SW480 (cell line): ENCODE measurements at places on chromosomes 5 and 9.
A peak's percentile ranks its signal among the peaks of the same experiment; 100 is the strongest.

DNA sequence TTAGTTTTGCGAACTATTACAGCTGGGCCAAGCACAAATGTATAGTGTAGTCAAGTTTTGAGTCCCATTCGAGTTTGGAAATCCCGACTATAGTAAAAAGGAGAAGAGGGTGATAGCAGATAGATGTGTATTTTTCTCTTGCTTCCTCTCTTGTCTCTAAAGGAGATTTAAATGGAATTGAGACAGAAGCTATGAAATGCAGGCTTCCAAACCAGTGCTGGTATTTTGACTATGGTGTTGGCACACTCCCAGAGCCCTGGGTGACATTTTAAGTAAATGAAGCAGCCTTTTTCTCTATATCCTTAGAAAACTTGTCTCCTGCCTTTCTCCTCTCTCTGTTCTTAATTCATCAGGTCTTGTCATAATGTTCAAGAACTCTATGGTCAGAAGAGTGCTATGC, 17.7 kb upstream of the AUH start:
- DNase-seq = no peak

DNA sequence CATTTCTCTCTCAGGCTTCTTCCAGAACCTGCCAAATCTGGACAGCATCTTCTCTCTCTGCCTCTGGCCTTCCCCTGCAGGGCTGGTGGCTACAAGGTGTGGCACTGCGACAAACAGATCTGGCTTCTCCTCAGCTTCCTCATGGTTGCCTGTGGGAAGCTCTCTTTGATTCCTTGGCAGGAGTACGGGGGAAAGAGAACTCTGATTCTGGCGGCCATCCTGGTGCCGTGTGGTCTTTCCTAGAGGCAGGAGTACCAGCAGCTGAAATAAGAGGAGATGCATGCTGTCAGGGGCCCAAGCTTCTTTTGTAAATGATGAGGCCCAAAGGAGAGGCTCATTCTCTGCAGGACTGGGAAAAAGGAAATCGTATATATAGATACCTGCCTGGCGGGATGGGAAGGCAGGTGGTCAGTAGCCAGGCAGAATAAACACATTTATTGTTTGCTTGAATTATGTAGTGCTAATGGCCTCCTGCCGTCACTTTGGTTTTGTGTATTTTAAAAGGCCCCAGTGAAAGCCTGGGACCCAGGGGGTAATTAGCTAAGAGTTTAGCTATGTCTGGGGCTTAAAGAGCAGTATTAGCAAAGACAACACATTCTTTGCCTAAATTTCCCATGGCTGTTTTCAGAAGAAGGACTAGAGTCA, at the start of gene CER1:
Gene CER1 (minus strand): TSS at position 343 of the 645 bp plus-strand sequence. CDS start 61 bp downstream, at position 282.
- no peak for DNase-seq

- DNase-seq = no peak
Observed at GRCh38 chr5:34550964-34551363, 105.2 kb upstream of the RAI14 start.

DNA sequence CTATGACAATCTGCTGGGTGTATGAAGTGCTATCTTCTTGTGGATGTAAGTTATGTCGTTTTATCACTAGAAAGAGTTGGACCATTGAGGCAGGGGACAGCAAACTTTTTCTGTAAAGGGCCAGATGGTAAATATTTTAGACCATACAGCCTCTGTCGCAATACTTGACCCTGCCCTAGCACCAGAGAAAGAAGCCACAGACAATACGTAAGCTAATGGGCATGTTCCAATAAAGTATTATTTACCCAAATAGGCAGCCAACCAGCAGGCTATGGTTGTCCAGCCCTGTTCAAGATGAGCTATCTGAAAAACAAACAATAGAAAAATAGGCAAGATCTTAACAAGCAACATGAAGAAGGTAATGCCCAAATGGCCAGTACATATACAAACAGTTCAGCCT, 36.4 kb downstream of the MTX3 start:
- no peak for DNase-seq

DNA sequence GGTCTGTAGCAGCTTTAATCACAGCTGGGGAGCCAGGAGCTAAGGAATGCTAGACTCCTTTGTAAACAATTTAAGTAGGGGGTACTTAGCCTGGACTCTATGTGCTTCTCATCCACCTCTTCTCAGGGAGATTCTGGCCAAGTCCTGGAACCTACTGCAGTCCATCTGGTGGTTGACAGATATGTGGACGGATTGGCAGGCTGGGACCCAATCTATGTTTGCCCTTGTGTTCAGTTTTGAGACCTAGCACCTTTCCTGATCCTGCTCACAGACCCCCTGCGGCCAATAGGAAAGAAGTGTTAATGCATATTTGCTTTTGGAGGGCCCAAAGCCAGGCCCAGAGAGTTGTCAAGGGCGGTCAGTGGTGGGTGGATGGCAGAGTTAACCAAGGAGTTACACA, 6.4 kb downstream of the SLC22A5 start:
- DNase-seq = no peak

- no peak for DNase-seq
Observed at GRCh38 chr5:179607160-179607931, 16.1 kb downstream of the HNRNPH1 start.

- DNase-seq = no peak
Observed at GRCh38 chr5:149203921-149204441, 62.7 kb downstream of the ABLIM3 start.

DNA sequence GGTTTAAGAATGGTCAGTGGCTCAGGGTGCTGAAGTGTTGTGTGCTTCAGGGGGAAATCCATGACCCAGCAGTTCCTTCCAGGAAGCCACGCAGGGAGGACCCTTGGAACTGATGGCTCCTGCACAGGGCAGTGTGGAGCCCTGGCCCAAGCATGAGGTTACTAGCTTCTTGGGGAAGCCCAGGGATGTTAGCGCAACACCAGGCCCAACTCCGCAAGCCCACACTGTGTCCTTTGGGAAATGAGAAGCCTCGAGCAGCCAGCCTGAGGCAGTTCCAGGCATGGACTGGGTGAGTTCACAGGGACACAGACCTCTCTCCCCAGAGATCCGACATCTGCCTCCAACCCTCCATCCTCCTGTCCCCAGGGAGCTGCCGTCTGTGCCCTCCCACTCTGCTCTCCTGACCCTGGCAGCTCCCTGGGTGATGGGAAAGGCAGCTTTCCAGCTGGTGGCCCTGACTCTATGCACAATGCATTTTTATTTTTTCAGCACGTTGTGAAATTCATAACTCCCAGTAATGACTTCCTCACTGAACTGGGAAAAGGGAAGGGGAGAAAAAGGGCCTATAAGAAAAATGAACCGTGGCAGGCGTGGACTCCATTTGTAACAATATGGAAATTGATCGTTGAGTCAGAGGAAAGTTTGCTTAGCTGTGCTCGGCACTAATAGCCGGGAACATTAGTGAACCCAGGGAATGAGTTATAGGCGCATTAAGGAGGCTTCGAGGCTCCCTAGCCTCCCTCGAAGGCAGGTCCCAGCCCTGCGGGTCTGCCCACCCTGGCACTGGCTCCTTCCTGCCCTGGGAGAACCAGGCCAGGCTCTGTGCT, 34.1 kb downstream of the LMX1B start:
- no peak for DNase-seq

- peak; percentile 62 for DNase-seq
Observed at GRCh38 chr9:114908104-114908622, 22.2 kb downstream of the TNFSF8 start.

DNA sequence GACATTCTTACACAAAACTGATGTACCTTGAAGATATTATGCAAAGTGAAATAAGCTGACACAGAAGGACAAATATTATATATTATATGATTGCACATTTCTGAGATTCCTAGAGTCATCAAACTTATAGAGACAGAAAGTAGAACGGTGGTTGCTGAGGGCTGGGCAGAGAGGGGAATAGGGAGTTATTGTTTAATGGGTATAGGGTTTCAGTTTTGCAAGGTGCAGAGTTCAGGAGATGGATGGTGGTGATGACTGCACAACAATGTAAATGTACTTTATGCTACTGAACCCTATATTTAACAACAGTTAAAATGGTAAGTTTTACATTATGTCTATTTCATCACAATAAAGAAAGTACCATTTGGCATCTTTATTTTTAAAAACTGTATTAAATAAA, 315.8 kb upstream of the POU5F2 start:
- no peak for DNase-seq

- DNase-seq = no peak
Observed at GRCh38 chr5:170638051-170638450, 134.2 kb downstream of the KCNIP1 start.

DNA sequence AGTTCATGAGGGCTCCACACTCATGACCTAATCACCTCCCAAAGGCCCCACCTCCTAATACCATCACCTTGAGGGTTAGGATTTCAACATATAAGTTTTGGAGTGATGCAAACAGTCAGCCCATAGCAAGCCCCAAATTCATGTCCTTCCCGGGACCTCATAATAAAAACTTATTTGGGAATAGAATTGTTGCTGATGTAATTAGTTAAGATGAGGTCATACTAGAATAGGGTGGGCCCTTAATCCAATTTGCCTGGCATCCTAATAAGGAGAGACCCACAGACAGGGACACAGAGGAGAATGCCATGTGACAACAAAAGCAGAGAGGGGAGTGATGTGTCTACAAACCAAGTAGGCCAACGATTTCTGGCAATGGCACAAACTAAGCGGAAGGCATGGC, 347.1 kb downstream of the ARHGEF28 start:
- DNase-seq = no peak

GRCh38 chr5:74186356-74187315, 453.9 kb downstream of the ENC1 start:
- DNase-seq = no peak

- no peak for DNase-seq
Observed at GRCh38 chr5:72141440-72142355, 34.4 kb downstream of the MAP1B start.

DNA sequence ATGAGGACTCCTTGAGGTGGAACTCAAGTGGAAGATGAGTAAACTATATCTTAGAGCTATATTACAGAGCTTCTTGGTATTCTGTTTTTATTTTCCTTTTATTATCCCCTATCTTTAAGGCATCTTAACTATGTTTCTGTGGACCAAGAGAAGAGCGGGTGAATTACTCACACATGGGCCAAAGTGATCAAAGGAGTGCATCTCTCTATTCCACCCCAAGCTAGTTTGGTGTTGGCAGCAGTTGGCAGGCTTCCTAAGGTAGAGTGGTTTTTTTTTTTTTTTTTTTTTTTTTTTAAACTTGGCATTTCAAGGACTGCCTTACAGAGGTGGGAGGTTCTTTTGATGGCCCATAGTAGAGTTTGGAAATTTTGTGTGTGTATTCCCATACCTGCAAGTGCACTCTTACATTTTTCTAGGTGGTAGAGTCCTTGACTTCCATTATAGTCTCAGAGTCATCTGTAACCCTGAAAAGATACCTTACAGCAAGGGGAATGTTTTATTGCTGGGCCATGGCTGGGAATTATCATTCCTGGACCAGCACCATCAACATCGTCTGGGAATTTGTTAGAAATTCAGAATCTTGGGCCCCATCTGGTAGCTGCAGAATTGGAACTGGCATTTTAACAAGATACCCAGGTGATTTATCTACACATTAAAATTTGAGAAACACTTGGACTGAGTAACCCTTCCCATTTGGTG, 51.0 kb downstream of the ARHGAP26 start:
- no peak for DNase-seq

- no peak for DNase-seq
Observed at GRCh38 chr5:35016174-35017051, 31.3 kb downstream of the AGXT2 start.

- no peak for DNase-seq
Observed at GRCh38 chr5:15248731-15249130, 251.2 kb upstream of the FBXL7 start.

DNA sequence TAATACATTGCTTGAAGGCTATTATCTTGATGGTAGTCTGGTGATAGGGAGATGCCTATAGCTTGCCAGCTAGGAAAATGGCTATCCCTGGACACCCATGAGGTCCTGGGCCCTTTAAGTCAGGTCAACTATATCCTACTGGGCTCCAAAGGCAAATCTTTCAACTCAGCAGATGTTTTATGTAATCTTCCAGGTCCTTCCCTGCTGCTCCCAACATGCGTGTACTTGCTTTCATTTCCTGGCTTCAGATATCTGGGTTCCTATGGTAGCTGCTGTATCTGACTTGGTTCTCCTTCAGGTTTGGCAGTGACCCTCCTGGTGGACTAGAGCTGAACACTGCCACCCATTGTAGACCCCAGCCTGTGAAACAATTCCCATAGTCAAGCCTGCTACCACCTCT, 32.4 kb upstream of the GAS1 start:
- no peak for DNase-seq

- DNase-seq = no peak
Observed at GRCh38 chr5:159951834-159952233, 35.6 kb downstream of the ADRA1B start.

- no peak for DNase-seq
Observed at GRCh38 chr5:173782671-173783101, 105.5 kb upstream of the CPEB4 start.
